WTC11 (cell line): ENCODE measurements at places on chromosomes 1 and 21.

DNA sequence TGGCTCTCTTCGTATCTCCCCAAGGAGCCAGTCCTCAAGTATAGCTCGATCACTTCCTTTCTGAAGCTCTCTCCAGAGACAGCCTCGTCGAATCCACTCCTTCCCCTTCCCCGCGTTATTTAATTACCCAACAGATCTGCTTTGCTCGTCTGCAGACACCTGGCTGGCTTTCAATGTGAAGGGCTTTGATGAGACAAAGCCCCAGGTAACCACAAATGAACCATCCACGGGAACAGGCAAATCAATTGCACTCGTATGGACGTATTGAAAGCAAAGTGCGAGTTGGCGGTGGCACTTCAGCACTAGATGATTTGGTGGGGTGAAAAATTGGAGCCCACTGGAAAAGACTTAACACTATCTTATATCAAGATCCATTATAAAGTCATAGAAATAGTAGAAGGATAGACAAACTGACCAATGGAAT lies 364 bp upstream of the BCAR3 start:
- DNase-seq = no peak

- DNase-seq = no peak
These were observed 231.9 kb downstream of the PTPRU start for GRCh38 chr1:29467989-29468900.

GRCh38 chr1:41629141-41629540 lies 144.7 kb upstream of the EDN2 start:
- DNase-seq = no peak

DNA sequence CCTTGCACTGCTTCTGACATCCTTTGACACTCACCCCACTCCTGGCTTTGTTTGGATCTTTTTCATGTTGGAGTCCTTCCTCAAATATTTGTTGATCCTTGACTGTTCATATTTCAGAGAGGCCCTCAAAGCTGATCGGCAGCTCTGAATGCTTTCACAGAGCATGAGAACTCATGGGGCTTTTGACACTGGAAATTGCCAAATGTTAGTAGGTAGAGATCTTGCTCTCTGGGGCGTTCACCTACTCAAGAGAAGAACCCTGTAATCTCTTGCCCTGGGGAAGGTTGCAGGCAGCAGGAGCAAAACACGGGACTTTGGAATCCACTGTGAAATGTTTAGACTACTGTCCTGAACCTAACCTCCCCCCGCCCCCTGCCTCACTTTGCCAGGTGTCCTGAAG lies 67.4 kb upstream of the STUM start:
- no peak for DNase-seq

- no peak for DNase-seq
These were observed 8.8 kb downstream of the MDM4 start for GRCh38 chr1:204524986-204525385.

DNA sequence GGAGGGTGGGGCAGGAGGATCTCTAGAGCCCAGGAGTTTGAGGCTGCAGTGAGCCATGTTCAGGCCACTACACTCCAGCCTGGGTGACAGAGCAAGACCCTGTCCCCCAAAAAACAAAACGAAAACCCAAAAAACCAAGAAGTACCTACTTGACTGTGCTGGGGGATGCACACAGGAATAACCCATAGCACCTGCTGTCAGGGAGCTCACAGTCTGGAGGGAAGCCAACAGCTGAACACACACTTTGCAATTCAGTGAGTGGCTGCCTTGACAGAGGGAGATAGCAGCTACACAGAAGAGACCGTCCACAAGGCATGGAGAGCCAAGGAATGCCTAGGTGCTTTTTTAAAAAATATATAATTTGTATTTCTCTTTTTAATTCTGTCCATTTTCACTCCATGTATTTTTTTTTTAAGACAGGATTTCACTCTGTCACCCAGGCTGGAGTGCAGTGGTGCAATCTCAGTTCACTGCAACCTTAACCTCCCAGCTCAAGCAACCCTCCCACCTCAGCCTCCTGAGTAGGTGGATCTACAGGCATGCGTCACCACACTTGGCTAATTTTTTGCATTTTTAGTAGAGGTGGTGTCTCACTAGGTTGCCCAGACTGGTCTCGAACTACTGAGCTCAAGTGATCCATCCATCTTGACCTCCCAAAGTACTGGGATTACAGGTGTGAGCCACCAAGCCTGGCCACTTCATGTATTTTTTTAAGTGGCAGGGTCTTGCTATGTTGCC lies 68.7 kb downstream of the NID1 start:
- DNase-seq = no peak

GRCh38 chr1:173414136-173414535 lies 63.0 kb upstream of the PRDX6 start:
- no peak for DNase-seq
